ENCODE measurements at places on chromosomes 7 and 10.

GRCh38 chr7:35694784-35695472 lies at the start of gene HERPUD2:
TSS of gene HERPUD2 (minus strand) at chr7:35695135. CDS start at chr7:35694330, 805 bp downstream.
- peak; percentile 85 for DNase-seq

- DNase-seq, result no peak
Observed at GRCh38 chr10:47048526-47048905, 137.3 kb downstream of the PTPN20 start.

GRCh38 chr7:20284771-20285143 lies 45.9 kb upstream of the ITGB8 start:
- DNase-seq, result no peak

DNA sequence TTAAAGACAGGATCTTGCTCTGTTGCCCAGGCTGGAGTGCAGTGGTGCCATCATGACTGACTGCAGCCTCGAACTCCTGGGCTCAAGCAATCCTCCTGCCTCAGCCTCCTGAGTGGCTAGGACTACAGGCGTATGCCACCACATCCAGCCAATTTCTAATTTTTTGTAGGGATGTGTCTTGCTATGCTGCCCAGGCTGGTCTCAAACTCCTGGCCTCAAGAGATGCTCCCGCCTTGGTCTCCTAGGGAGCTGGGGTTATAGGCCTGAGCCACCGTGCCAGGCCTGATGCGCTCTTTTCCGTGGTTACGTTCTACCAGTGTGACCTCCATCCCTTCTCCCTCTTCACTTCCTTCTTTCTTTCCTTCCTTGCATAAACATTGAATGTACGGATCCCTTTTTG lies 34.2 kb upstream of the IL15RA start:
- DNase-seq, result no peak

DNA sequence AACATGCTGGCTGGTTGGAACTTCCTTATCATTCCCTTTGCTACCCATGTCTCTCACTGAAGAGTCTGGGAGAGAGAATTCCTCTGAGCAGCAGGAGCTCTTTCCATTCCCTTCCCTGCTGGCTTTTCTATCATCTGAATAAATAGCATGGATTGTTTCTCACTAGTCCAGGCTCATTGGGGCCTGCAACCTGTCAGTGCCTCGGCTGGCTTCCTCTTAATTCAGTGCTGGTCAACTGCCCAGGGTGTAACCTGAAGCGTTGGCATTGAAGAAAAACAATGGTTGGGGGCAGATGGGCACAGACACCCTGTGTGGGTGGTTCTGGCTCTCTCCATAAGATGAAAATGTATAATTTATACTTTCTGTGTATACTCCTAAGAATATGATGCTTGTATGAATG lies 155.6 kb downstream of the ANLN start:
- no peak for DNase-seq

- no peak for DNase-seq
Observed at GRCh38 chr7:140673774-140674155, 1.0 kb downstream of the ADCK2 start.

DNA sequence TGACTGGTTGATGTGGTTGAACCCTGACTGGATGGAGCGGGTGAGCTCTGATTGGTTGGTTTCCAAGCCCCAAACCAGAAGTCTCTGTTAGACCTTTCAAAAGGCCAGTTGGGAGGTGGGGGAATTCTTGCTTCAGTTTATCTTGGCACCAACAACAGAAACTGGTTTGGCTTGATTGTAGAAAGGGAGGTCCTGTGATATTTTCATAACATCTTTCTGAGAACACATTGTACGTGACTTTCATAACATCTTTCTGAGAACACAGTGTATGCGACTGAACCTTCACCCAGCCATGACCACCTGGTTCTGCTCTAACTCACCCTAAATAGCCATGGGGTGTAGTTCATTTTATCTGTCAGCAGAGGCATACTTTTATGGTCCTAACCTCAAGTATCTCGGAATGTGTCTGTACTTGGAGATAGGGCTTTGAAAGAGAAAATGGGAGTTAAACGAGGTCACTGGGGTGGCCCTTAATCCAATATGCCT lies 88.3 kb downstream of the GALNT17 start:
- DNase-seq, result no peak

DNA sequence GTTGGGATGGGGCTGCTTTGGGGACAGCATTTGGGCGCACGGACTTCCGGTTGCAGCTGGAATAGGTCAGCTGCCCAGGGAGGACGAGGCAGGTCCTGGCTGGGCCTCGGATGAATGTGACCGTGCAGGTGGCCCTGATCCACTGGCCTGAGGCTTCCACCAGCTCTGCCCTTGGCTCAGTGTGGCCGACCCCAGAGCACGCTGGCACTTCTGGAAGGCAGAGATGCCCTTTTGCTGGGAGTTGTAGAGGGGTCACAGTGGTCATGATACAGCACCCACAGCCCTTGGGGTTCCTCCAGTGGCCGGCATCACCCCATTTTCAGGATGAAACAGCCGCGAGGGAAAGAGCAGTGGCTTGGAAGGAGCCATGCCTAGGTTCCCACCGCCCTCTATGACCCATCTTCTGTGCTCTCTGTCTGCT lies 19.0 kb downstream of the ADCY1 start:
- no peak for DNase-seq

GRCh38 chr7:138900035-138900828 lies 81.0 kb downstream of the KIAA1549 start:
- no peak for DNase-seq

DNA sequence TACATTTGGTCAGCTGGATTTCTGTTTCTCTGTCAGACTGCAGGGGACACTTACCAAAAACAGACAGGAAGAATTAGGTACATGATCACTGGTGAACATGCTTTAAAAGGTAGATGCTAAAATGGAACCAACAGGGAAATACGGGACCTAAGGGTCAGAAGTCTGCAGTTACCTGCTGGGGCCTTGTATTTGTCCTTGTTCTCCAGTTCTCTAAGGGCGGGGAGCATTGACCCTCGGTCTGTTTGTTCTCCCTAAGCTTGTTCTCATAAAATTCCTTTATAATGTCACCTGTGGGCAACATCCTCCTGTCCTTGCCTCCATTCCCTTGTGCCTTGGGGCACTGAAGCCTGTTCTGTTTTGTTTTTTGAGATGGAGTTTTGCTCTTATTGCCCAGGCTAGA lies 29.8 kb upstream of the MSMB start:
- no peak for DNase-seq

GRCh38 chr7:81769891-81770727 lies at the start of gene HGF:
TSS of gene HGF (minus strand) at chr7:81770047. CDS start at chr7:81769971, 76 bp downstream.
- DNase-seq, result no peak

DNA sequence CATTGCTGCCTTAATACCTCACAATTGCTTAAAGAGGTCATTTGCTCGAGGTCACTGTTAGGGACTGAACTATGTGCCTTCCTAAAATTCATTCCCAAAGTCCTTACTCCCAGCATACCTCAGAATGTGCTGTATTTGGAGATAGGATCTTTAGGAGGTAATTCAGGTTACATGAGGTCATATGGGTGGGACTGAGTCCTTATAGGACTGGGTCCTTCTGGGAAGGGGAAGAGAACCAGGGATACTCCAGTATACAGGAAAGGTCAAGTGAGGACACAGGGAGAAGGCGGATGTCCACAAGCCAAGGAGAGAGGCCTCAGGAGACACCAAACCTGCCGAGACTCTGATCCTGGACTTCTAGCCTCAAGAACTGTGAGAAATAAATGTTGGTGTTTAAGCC lies 253.3 kb downstream of the PRPF18 start:
- DNase-seq, result no peak

- no peak for DNase-seq
Observed at GRCh38 chr10:108427146-108427545, 1262.6 kb upstream of the SORCS1 start.

Data from NCI-H2171 (cell line).